Uterus (tissue), 4 donors: ENCODE measurements at places on chromosomes 1 and 21. TPM values are rescaled to one million over a fixed set of nuclear protein-coding genes. Genes with fewer than 3 reads are reported as not detected.

AVPR1B gene
- 0.18 TPM for total RNA-seq

RGS18 gene
- 2.1 TPM for total RNA-seq

ARHGAP30 gene
- 0.88 TPM for total RNA-seq

- H3K4me3 ChIP-seq: peak overlapping the region; percentile 95
- DNase-seq: peak; percentile 42
- H3K27me3 ChIP-seq: no peaks in the 10 kb centered on the region
- H3K27ac ChIP-seq: peak overlapping the region; percentile 98
Measured at GRCh38 chr1:91885213-91885715, 687 bp downstream of the TGFBR3 start.

DNA sequence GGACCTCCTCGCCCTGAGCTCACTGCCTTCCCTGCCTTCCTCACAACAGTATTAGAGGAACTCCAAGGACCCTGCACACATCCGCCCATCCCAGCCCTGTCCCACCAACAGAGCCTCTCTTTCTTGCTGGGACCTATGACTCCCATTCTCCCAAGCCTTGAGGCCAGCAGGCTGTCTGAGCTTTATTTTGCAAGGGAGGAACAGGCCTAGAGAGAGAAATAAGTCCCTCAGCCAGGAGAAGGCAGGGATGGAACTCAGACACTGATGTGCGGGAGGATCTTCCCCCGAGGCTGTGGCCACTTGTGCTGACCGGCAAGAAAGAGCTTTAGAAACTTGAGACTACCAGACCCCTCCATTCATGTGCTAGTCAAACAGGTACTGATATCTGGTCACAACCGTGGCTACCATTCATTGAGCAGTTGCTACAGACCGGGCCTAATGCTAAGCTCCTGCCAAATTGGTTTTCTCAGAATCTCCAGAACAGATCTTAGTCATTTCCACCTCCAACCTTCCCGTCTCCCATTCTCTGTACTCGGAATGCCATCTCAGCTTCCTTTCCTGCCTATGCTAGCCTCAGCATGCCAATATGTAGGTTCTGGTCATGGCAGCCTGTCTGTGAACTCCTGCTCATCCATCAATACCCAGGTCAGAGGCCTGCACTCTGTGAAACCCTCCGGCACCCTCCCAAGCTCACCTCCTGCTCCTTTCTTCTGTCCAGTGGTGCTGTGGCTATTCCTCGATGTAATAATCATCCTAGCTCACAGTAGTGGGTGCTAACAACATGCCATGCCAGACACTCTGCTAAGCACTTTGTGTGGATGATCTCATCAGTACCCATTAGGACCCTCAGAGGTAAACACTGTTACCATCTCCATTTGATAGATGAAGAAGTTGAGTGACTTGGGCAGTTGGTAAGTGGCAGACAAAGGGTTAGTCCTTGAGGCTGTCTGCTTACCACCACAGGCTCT is 3.8 kb downstream of the TMEM54 start:
- no peaks in the 10 kb centered on the region for H3K4me1 ChIP-seq
- no peaks in the 10 kb centered on the region for H3K27me3 ChIP-seq
- no peaks in the 10 kb centered on the region for H3K36me3 ChIP-seq
- no peak overlapping the region for H3K27ac ChIP-seq

- H3K27ac ChIP-seq: no peak overlapping the region
- H3K4me3 ChIP-seq: no peak overlapping the region
- no peaks in the 10 kb centered on the region for H3K4me1 ChIP-seq
- DNase-seq: no peak
Measured at GRCh38 chr1:221149111-221149510, 269.9 kb downstream of the HLX start.

- DNase-seq: no peak
- H3K27ac ChIP-seq: no peak overlapping the region
- peaks cover 4% of the 10 kb centered on the region for H3K36me3 ChIP-seq
- no peaks in the 10 kb centered on the region for H3K27me3 ChIP-seq
- no peaks in the 10 kb centered on the region for H3K4me1 ChIP-seq
- no peak overlapping the region for H3K4me3 ChIP-seq
Measured at GRCh38 chr1:215612391-215612790, 45.3 kb downstream of the KCTD3 start.

DNA sequence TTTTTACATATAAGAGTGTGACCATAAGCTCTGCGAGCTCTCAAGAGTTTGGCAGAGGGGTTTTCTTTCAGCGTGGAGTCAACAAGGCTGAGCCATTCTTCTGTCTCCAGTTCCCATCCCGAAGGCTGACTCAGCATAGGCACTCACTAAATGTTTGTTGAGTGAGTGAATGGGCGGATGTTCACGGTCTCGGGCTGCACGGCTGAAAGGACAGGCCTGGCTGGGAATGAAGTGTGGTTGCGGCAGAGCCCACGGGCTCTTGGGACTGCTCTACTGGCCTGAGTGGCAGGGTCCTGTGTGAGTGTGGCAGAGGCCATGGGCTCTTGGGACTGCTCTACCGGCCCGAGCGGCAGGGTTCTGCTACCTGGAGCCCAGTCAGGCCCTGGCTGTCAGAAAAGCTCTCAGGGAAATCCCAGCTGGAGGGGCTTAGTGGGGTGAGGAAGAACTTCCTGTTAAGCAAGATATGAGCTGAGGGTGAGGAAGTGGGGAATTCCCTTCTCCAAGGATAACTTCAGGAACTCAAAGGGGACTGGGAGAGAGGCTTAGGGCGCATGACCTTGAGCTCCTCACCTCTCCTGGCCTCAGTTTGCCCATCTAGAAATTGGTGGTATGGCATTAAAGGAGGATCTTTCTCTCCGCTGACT is 56.6 kb upstream of the C1orf174 start:
- no peaks in the 10 kb centered on the region for H3K36me3 ChIP-seq
- no peak overlapping the region for H3K27ac ChIP-seq
- no peak for DNase-seq
- H3K4me1 ChIP-seq: no peaks in the 10 kb centered on the region

DNA sequence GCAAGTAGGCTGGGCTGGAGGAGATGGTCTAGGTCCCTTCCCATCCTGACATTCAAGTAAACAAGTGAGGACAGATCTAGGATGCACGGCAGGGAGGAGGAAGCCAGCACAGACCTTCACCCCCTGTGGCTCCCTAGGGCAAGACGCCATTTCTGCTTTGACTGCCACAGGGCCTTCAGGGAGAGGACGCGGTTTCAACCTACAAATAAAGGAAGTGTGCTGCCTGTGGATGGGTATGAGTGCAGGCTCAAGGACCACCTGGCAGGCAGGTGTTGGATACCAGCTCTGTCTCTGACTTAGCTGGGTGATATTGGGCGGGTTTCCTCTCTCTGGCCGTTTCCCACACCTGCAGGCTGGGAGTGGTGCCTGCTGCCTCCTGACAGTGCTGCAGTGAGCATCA is 16.2 kb downstream of the SLC2A1 start:
- no peak overlapping the region for H3K27ac ChIP-seq
- no peak for DNase-seq
- no peaks in the 10 kb centered on the region for H3K27me3 ChIP-seq
- H3K4me1 ChIP-seq: no peaks in the 10 kb centered on the region
- no peak overlapping the region for H3K4me3 ChIP-seq
- no peaks in the 10 kb centered on the region for H3K36me3 ChIP-seq

DNA sequence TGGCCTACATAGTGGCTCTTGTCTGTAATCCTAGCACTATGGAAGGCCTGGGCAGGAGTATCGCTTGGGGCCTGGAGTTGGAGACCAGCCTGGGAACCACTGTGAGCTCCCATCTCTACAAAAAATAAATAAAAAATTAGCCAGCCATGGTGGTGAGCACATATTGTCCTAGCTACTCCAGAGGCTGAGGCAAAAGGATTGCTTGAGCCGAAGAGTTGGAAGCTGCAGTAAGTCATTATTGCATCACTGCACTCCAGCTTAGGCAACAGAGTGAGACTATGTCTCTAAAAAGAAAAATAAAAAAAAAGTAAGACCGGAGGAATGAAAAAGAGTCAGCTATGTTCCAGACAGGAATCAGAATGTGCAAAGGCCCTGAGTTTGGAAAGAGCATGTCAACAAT is 115.3 kb downstream of the CYYR1 start:
- DNase-seq: no peak
- no peaks in the 10 kb centered on the region for H3K4me1 ChIP-seq
- H3K36me3 ChIP-seq: no peaks in the 10 kb centered on the region
- no peak overlapping the region for H3K27ac ChIP-seq
- H3K4me3 ChIP-seq: no peak overlapping the region
- no peaks in the 10 kb centered on the region for H3K27me3 ChIP-seq

- H3K4me1 ChIP-seq: no peaks in the 10 kb centered on the region
- H3K27me3 ChIP-seq: no peaks in the 10 kb centered on the region
- H3K36me3 ChIP-seq: no peaks in the 10 kb centered on the region
- H3K4me3 ChIP-seq: no peak overlapping the region
- no peak overlapping the region for H3K27ac ChIP-seq
Measured at GRCh38 chr1:235942979-235943575, 76.4 kb upstream of the LYST start.

DNA sequence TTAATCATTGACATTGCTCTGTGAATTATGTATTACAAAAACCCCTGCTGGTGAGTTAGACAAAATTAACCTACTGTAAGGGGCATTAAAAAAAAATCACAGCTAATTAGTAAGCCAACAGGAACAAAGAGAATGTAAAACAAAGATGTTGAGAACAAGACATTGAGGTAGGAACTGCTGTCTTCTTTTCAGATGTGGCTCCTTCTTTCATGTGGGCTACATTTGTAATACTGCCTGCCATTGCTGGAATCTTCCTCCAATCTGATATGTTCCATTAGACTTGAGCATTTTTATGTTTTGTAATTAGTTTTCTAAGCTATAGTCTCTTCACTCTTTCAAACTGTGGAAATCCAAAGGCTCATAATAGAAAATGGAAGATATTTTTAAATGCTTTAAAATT is 353.0 kb downstream of the ADGRL2 start:
- no peaks in the 10 kb centered on the region for H3K36me3 ChIP-seq
- no peaks in the 10 kb centered on the region for H3K27me3 ChIP-seq
- H3K27ac ChIP-seq: no peak overlapping the region
- no peaks in the 10 kb centered on the region for H3K4me1 ChIP-seq
- no peak for DNase-seq
- no peak overlapping the region for H3K4me3 ChIP-seq
